ENCODE measurements at places on chromosomes 1 and 21.

DNA sequence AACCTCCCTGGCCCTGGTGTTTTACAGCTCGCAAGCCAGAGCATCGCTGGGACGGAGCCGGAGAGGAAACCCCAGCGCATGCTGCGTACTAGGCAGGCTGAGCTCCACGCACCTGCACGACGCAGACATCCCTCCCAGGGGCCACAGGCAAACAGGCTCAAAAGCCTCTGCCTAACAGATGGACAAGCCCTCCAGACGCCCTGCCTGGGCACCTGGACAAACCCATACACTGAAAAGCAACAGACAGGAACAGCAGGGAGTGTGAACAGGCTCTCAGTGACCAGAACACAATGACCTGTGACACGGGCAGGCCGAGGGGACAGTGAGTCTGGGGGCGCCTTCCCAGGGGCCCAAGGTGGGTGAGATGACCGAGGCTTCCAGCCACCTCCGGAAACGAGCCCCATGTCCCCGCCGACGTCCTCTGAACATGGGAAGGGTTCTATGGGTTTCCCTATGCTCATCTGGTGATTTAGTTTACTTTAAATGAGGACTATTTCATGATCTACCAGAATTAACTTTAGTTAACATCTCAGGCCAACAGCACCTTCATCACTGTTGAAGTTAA, 40.3 kb downstream of the NPHP4 start:
- DNase-seq, result no peak

DNA sequence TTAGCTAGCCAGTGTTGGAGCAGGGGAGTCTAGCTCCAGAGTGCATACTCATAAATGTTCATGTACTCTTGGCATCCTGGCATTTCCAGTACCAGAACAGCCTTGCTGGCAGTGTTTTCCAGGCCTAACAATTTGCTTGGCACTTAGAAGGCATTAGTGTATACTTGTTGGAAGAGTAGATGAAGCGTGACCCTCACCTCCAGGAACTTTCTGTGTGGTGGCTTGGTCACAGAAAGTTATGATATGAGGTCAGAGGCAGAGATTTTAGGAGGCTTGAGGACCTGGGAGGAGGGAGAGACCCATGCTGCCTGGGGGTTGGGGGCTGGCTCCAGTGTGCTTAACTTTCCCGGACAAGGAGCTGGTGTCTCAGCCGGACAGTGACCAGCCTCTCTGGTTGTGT, 52.7 kb upstream of the GCLM start:
- DNase-seq, result no peak

- DNase-seq, result no peak
These were observed 24.4 kb upstream of the RGS5 start for GRCh38 chr1:163227126-163227525.

- no peak for DNase-seq
These were observed 23.7 kb upstream of the CSF3R start for GRCh38 chr1:36506276-36506920.

DNA sequence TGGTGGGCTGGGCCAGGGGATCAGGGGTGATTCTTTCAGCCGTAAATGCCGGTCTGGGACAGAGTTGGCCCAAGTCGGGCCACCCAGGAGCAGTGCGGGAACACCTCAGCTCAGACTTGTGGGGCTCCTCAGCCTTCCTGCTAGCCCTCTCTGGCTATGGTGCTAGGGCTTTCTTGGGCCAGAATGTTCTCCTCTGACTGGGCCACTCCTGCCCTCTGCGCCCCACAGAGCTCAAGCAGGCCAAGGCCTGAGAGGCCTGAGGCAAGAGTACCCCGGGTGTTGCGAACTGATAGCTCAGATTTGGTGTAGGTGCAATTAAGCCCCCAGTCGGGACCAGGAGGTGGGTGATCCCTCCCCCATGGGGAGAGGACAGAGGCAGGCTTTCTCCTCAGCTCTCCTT, 51.8 kb downstream of the LGR6 start:
- DNase-seq, result no peak

DNA sequence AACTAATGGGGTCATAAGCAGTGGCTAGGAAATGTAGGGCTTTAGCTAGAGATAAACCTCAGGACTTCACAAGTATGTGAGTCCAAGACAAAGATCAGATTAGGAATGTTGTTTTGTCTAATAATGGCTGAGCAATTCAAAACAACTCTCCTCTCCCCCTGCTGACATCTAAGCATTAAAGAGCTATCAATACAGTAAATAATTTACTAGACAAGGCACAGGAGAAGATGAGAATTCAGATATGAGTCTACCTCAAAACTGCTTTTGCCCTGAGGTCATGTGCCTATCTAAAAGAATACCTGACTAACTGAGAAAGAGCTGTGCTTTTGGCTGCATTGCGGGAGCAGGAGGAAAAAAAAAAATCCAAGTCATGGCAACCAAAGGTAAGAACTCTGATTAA, 86.8 kb downstream of the SPATA17 start:
- no peak for DNase-seq

GRCh38 chr1:153531638-153532037, 4.2 kb downstream of the S100A6 start:
- DNase-seq, result no peak

GRCh38 chr1:183780159-183780558, 24.8 kb upstream of the RGL1 start:
- peak; percentile 35 for DNase-seq

- no peak for DNase-seq
These were observed 1.6 kb downstream of the KRTAP6-1 start for GRCh38 chr21:30612132-30612531.

DNA sequence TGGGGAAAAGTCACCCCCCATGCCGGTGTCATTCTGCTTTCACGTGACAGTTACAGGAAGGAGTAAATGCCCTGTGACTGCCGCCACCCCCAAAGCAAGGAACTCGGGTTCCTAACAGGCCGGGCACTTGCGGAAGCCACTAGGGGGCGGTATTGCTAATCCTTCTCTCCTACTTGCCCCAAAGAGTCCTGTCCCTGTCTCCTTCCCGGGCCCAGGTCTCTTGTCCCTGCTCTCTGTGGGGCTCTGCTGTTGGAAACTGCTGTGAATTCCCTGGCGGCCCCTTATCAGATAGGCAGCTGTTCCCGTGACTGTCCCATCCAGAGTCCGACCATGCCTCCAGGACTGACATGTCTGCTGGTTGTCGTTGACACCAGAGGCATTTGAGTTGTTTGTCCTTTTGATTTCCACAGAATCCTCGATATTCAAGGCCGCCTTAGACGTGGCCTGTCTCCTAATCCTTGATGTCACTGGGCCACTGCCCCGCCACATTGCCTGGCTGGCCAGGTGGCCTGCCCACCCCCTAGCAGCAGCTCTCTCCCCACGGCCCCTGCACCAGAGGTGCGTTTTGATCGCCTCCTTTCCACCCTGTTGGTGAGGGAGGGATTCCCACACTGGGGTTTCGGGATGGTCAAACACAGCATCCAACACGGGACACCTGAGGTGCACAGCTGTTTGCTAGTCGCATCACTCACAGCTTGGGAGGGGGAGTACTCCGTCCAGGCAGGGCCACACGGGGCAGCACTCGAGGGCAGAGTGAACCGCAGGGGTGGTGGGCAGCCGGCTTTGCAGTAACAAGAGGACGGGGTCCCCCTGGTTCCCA, 37.3 kb downstream of the CHAF1B start:
- peak; percentile 23 for DNase-seq

DNA sequence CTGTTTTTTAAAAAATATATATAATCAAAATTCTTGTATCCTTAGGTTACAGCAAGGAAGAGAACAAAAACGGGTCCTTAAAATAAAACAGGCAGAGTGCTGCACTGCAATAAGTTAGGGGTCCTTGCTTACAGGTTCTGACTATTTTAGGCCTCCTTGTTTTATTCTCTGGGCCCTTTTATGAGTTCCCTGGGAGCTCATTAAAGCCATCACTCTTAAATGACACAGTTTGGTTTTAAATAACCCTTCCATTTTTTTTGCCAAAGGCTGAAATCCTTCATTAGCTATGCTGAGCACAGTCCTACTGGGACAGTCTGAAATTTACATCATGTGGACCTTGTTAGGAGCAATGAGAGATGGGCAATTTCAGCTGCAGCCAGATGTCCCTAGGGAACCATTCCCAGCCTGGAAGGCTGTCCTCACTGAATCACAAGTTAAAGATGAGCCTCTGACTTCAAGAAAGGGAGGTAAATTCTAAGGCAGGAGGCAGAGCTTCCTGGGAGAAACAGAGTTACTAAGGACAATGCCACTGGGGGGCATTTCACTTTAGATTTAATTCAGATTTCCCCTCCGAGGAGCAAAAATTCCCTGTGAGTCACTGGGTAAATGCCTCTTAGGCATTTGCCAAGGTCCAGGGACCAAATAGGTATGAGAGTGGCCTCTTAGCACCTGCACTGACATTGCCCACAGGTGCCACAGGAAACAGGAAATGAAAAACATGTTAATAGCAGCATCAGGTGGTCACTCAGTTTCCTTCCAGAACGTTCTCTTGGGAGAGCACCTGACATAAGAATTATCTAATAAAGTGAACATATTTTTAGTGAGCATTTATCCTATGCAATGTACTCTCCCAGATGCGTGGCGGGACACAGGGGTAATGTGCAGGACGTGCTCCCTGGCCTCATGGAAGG, 3.8 kb upstream of the MUL1 start:
- DNase-seq, result no peak

DNA sequence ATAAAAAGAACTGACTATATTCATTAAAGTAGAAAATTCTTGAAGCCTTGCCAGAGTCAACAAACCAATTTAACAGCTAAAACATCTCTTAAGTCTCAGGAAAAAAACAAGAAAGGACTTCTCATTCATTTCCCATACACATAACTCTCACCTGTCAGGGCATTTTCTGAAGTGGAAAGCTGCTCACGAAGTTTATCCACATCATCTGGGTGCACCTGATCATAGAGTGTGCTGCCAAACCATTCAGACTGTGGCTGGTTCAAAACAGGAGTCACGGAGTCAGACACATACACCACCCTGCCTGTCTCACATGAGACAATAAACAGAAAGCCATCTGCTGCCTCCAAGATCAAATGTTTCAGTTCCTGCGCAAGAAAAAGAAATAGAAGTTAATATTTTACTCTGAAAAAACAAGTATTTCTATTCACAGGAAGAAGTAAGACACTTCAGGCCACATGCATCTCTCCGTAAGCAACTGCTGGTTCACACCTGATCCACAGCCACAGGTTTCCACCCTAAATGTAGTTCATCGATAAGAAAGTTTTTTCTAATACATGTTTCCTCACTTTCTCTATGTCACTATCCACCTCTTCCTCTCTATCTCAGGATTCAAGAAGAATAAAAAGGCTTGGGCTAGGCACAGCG, 28.2 kb upstream of the CTSK start:
- DNase-seq, result no peak

DNA sequence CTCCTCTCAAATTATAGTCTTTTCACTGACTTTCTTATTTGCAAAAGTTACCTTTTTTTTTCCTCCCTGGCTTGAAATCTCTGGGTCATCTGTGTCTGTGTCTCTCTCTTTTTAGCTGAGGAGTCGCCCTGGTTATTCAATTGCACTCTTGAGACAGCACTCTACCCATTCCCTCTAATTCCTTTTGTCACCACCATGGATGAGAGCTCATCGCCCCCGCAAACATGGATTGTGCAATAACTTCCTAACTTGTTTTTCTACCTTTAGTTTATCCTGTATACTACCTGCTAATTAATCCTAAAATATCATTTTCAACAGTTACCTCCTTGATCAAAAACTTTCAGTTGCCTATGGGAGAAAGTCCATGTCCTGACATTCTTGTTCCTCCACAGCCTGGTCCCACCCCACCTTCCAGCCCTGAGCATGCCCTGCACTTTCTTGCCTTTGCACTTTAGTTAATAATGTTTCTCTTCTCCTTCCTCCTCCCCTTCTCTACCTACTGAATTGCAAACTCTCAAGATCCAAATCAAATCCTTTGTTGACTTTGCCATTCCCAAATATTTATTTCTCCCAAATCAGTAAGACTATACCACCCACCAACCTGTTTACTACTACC, 110.4 kb upstream of the MAGI3 start:
- DNase-seq, result no peak

GRCh38 chr1:203368624-203369451, 17.9 kb upstream of the FMOD start:
- DNase-seq, result no peak

- DNase-seq, result peak; percentile 58
These were observed 5.9 kb upstream of the NUF2 start for GRCh38 chr1:163315773-163316374.

DNA sequence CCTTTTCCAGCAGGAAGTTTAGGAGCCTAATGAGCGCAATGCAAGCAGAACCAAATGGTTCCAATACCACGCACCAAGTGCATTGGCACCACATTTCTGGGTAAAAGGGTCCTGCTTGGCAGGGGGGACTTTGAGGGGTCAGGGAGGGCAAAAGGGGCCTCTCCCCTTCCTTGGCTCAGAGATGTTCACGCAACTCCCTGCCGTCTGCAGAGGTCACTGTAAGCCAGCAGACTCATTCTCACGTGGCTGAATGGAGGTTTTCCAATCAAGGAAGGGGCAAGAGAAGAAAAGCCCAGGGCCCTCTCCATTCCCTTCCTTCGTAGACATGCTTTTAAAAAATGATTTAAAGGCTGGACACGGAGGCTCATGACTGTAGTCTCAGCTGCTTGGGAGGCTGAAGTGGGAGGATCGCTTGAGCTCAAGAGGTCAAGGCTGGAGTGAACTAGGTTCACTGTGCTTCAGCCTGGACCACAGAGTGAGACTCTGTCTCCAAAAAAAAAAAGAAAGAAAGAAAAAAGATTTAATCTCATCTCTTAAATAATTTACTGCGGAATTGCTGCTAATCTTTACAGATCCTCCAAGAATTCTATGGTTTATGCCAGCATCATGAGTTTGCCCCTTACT, 80.3 kb downstream of the RUNX3 start:
- DNase-seq, result no peak

GRCh38 chr1:228156515-228156881, 6.8 kb downstream of the GJC2 start:
- no peak for DNase-seq

GRCh38 chr1:66271216-66271903, 262.6 kb upstream of the SGIP1 start:
- no peak for DNase-seq

GRCh38 chr1:18197299-18197698, 89.7 kb downstream of the IGSF21 start:
- no peak for DNase-seq

DNA sequence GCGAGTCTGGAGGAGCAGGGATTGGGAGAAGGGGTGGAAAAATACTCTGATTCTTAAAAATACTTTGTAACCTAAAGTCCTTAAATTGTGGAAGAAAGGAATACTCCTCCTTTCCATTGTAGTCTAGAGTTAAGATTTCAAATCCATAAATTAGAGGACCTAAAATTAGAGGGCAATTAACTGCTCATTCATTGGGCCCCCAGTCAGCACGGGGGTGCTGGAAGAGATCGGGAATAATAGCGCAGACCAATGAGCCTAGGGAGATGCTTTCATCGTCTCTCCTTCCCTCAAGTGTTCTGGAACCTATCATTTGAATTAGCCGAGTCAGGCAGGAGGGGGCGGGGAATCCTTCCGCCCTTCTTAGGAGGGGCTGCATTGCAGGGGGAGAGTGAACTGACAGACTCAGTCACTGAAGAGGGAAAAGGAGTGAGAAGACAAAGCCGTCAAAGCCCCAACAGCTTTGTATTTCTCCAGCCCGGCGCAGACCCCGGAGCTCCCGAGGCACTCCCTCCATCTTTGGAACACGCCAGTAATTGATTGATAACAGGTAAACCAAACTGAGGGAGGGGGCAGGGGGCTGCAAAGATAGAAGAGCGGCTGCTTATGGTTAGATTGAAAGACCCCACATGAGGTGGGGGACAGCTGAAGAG, at the start of gene MLLT11:
Gene MLLT11, plus strand, starts transcription at position 391 of the 650 bp plus-strand sequence. CDS start 6,828 bp downstream, outside the sequence.
- peak; percentile 78 for DNase-seq

- no peak for DNase-seq
These were observed 274.6 kb upstream of the ESRRG start for GRCh38 chr1:216997831-216998230.
